ENCODE measurements at places on chromosomes 11 and 22. TPM values are rescaled to one million over a fixed set of nuclear protein-coding genes. Genes with fewer than 3 reads are reported as not detected.

- DNase-seq, result no peak
These were observed 3.4 kb downstream of the C11orf71 start for GRCh38 chr11:114396916-114397315.

Gene OR8G5
- not detected for total RNA-seq

DNA sequence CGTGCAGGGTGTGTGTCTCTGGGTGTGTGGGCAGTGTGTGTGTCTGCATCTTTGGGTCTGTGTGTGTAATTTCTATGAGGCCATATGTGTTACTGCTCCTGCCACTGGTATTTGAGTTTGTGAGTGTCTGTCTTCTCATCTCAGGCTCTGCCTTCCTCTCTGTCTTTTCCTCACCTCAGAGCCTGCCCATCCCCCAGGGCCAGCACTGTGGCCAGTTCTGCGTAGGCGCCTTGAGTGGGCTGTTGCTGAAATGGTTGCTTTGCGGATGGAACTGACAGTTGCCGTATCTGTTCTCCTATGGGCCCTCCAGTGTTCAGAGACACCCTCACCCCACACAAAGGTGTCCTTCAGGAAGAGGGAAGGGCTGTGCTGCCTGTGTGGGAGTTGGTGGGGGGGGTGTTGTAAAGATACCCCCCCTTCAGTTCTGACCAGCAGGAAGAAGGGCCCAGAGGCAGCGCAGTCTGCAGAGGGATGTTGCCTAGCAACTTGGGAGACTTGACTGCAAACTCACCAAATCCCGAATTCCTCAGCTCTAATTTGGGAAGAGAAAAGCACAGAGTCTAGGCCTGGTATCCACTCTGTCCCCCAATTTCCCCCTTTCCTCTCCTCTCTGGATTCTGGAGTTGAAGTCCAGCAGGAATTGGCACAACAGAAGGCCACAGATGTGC is 2.0 kb upstream of the NRGN start:
- no peak for DNase-seq

- no peak for DNase-seq
These were observed 13.5 kb downstream of the MCAT start for GRCh38 chr22:43129426-43130425.

Gene NAALAD2
- not detected for total RNA-seq

Gene SLN
- total RNA-seq, result not detected

- DNase-seq, result no peak
These were observed 4.2 kb downstream of the SHANK2 start for GRCh38 chr11:71248251-71248570.

Gene MUC6
- not detected for total RNA-seq

DNA sequence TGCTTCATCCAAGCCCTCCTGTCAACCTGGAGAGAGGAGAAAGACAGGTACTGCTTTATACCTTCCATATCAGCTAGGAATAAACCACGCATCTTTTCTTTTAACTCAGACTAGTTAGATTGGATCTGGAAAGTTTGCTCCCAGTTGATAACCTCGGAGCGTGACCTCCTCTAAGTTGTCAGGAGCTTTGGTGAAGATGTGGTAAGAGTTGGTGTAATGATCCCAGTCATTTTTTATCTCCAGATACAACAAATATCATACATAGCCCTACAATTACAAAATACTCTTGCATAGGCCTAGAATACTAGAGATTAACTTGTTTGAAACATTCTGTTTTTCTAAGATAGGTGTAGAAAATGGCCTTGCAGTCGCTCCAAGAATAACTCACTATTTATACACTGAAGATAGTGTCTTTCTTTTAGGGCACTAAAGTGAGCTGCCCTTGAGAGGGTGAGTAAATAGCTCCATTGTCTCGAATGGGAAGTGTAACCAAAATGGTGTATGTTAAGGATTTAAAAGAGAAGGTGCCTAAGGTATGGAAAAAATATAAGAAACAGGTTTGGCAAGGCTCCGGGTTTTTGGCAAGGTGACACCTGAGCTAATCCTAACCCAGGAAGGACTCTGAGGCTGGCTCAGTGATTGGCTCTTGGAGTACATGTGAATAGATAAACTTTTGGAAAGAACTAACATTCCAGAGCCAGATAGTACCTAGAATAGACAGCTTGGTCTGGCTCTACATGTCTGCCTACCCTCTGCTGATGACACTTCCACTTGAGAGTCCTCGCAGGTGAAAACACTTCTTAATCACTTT is 59.4 kb downstream of the GLYATL1 start:
- no peak for DNase-seq

- DNase-seq, result no peak
These were observed 715.2 kb upstream of the RAG2 start for GRCh38 chr11:37313266-37313665.

Data from A172 (cell line).